ENCODE measurements at places on chromosomes 3 and 15.

DNA sequence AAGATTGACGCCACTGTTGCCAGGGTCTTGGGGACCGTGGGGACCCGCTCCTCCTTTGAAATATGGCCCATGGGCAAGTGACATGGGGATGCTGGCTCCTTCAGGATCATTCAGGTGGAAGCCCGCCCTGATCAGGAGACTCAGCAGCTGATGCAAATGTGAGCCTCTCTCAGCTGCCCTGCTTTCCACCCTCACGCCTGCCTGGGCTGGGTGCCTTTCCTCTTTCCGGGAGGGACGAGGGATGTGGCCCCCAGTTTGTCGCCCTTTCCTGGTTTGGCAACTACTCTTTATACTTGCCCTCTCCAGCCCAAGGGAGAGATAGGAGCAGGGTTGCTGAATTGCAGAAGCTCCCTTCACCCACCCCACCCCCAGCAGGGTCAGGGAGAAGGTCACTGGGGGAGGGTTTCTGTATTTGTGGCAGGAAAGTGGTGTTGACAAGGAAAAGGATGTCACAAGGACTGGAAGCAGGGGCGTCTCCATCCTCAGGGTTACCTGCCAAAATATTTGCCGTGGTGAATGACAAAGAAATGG lies 21.8 kb downstream of the DNASE1L3 start:
- DNase-seq, result no peak

DNA sequence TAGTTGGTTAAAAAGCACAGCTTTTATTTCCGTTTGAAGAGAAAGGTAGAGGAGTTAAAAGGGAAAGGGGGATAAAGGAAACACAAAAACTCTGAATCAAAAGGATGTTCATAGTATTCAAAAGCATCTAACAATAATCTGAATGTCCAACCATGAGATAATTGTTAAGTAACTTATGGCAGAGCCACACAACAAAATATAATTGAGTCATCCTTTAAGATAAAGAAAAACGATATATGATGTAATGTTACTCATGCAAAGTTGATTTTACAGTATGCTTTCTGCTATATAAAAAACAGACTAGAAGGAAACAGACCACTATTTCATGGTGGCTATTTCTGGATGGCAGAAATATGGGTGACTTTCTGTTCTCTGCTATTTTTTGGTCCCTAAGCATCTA lies 3.9 kb downstream of the XPC start:
- DNase-seq, result no peak

DNA sequence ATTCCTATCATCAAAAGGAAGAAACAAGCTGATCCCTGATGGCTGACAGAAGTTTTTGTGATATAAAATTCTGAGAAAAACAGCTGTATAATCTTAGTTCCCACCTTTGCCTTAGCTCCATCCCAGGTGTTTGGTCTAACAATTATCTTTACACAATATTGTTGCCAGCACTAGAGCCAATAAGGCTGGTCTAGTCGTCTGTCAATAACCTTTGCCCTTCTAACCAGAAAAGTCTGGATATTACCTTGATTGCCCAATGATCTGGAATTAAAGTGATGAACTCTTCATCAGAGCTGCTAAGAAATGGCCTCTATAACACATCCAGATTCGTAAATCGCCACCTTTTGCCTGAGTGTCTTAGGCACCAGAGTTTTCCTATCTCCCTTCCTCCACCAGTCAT lies 98.4 kb downstream of the FMN1 start:
- DNase-seq, result no peak

- peak; percentile 95 for DNase-seq
Measured at GRCh38 chr3:187739561-187740332, 5.5 kb downstream of the BCL6 start.

DNA sequence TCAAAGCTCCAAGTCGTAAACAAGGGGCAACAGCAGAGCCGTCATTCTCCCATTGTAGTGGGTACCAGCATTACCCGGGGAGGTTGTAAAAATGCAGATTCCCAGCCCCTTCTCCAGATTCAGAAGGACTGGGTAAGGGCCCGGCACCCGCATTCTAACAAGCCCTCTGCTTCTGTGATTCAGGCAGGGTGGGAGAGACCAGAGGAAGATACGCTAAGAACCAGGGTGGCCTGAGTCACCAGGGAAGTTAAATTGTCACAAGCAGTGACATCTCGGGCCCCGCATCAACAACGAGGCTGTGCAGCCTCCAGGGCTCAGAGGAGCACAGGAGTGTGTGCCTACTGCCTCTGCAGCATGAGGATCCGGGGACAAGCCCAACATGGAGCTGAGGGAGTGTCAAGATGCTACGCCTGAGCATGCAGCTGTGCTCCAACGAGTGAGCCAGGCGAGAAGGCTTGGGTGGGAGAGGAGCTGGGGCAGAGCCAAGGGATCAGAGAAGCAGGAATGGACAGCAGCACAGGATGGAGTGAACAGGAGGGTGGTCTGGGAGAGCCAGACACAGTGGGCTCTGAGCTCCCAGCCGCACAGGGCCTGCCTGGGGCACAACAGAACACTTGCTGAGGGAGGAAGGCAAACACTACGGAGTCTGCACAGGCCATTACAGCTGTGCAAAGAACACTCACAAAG lies 68.5 kb downstream of the CPN2 start:
- peak; percentile 79 for DNase-seq

DNA sequence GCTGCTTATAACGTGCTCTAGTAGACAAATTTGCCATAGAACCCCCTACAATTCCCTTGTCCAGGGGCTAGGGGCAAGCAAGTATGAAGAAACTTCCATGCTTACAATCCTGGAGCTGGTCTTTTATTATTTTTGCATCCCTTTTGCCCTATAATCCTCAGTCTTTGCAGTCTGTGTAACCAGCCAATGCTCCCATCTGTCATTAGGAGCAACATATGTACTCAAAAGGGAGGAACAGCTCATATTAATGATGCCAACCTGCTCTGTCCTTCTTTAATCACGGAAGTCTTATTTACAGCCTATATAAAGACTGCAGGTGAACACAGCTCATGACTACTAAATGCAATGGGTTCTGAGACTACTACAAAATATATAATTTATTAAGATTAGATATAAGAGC lies 263.3 kb downstream of the ZIC1 start:
- DNase-seq, result no peak

DNA sequence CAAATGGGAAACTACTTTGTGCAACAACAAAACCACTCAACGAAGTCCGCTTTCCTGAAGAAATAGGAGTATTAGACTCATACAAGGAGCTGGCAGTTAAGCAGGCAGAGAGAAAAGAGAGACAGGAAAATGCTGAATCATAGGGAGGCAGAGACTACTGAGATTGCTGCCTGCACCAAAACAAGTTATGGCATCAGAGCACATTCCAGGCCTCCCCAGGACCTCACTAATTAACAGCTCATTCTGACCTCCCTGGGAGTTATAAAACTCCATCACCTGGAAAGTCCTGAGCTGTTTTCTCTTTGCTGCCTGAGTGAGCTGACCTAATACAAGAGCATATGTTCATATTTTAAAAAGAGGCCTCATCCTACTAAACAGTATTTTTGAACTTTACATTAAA lies 741.0 kb downstream of the MCTP2 start:
- DNase-seq, result no peak

DNA sequence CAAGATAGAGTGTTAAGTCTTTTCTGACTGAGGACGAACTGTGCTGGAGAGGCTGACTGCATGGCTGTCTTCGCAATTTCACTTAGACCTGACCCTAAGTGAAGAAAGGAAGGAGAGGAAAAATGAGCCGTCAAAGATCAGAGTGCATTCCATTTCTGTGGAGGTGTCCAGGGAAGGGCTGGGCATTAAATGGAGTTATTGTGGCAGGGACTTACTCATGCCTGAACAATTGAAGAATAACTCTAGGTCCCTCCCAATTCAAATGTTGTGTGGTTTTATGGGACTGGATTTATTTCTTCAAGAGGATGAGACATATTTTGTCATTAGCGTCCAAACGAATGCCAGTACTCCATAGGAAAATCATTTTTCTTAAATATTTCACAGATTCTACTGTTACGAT lies 187.3 kb upstream of the CFAP20DC start:
- no peak for DNase-seq

DNA sequence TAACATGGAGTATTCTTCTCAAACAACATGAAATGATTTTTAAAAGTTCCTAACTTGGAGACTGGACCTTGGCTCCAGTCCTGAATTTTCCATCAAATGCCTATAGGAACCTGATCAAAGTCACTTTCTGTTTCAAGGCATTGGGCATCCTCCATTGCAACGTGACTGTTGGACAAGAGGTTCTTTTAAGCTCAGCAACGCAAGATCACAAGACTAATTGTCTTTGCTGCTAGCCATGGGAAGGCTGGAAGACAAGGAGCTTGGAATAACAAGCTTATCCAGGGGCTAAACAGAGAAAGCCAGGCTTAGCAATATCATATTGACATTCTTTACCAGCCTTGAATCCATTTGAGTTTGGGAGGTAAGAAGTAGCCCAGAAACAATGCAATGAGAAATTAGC lies 48.3 kb downstream of the SST start:
- no peak for DNase-seq

DNA sequence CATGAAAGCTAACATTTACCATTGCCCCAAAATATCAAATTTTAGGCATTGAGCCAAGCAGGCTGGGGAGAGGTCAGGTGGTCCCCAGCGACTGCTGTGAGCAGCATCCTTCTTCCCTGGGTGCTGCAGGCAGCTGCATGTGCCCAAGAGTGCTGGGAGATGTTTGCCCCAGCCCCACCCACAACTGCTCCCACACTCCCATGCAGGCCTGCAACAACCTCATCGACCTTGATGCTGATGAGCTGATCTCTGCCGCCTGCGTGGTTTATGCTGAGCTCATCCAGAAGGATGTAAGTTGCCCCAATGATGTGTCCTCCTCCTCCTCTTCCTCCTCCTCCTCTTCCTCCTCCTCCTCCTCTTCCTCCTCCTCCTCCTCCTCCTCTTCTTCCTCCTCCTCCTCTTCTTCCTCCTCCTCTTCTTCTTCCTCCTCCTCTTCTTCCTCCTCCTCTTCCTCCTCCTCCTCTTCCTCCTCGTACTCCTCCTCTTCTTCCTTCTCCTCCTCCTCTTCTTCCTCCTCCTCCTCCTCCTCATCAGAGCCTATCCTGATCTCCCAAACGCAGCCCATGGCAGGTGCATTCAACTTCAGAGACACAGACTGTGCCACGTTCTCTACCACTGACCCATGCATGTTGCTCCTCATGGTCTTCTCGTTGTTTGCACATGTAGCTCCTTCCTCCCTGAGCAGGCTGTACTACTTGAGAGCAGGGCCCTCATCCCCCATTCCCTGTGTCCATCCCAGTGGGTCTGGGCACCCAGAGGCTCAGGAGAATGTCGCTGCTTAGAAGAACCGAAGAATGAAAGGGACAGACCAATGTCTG lies 15.1 kb downstream of the TBC1D21 start:
- DNase-seq, result no peak

DNA sequence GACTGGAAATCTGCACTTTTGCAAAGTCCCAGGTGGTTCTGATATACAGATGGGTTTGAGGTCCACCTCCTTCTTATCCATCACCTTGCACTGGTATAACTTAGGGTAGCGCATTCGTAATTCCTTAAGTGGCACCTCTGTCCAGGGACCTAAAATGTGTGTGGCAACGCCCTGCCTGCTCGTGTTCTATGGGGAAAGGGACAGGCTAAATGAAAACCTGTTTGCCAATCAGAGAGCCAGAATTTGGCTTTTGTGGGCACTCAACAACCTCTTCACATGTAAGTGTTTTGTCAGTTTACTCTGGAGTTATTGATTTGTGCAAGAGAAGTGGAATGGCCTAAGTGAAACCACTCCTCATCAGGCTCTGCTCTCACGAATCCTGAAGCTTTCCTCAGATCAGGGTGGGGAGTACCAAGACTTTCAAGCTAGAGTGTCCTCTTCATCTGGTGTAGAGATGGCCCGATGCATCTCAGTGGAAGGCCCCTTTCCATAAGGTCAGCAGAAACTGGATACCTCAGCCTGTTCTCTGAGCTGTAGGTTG lies 138.3 kb downstream of the ALDH1A2 start:
- DNase-seq, result no peak

GRCh38 chr3:55701997-55702396 lies 214.9 kb upstream of the WNT5A start:
- no peak for DNase-seq

- no peak for DNase-seq
Measured at GRCh38 chr3:186315581-186316354, 46.3 kb downstream of the DGKG start.

DNA sequence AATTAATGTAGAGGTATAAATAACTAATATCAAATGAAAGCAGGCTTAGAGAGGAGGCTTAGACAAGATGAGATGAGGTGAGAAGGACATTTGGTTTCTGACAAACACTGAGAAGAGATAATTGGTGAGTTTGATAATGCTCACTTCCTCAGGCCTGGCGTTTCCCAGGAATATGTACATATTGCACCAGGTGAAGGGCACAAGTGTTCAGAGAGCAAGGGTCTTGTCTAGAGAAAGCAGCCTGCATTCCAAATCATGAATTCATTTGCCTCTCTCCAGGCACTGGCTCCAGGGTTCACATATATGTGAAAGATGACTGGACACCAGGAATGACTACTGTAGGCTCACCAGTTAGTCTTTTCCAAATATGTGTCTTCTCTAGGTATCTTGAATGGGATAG lies 48.0 kb upstream of the LPP start:
- no peak for DNase-seq

DNA sequence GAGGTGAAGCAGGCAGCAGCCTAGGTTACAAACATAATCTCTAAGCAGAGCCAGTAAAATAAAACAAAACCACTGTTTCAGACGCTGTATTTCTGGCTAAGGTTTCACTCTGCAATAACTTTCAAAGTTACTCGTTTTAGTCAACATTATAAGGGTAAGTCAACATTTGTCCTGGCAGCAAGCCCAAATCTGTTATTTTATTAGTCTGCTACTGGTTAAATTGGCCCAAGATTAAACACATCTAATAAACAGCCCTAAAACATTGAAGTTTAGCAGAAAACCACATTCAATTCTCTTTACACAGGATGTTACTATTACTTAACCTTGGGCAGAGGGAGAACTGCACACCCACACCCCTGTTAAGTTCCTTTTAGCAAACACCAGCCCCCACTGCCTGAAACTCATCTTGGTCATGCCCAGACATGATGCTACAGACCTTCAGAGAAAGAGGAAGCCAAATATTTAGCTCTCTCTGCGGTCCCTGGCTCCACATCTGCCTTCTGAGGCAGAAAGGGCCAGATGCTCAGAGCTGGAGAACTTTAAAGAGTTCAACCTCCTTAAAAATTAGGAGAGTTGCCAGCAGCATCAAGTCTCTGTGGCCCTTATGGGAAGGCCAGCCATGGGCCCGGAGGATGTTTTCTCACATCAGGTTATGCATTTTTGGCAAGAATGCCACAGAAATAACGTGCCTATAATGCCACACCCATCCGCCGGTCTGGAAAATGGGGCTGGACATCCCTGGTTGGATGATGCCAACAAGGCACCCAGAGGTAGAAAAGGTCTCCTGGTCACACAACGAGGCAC lies 17.9 kb downstream of the ARHGEF3 start:
- DNase-seq, result peak; percentile 60

GRCh38 chr3:139695007-139695406 lies 17.2 kb upstream of the NMNAT3 start:
- peak; percentile 26 for DNase-seq

DNA sequence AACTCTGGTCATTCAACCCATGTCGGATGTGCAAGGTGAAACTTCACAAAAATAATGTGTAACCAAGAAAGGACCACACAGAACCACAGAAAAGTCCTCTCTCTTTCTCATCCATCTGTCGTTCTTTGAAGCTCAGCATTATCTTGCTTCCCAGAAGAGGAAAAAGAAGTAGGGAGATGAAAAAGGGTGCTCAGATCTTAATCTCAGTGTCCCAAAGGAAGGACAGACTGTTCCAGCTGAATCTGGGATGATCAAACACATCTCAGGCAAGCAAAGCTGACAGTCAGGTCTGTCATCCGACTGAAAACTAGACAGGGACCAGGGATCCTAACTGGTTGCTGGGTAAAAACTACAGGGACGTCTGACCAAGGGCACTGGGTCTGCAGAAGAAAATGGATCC lies 16.2 kb downstream of the ARHGEF3 start:
- DNase-seq, result no peak

All from right hindlimb (tissue), 1 donor.